Stimulated activated CD4-positive, alpha-beta T cell treated with anti-CD3 and anti-CD28 coated beads, Interleukin-4, amount 100 ng/mL, for 1 hour (primary cell): ENCODE measurements at places on chromosomes 11 and 22.

GRCh38 chr22:44947049-44947448 is 62.8 kb downstream of the PHF21B start:
- DNase-seq = no peak

DNA sequence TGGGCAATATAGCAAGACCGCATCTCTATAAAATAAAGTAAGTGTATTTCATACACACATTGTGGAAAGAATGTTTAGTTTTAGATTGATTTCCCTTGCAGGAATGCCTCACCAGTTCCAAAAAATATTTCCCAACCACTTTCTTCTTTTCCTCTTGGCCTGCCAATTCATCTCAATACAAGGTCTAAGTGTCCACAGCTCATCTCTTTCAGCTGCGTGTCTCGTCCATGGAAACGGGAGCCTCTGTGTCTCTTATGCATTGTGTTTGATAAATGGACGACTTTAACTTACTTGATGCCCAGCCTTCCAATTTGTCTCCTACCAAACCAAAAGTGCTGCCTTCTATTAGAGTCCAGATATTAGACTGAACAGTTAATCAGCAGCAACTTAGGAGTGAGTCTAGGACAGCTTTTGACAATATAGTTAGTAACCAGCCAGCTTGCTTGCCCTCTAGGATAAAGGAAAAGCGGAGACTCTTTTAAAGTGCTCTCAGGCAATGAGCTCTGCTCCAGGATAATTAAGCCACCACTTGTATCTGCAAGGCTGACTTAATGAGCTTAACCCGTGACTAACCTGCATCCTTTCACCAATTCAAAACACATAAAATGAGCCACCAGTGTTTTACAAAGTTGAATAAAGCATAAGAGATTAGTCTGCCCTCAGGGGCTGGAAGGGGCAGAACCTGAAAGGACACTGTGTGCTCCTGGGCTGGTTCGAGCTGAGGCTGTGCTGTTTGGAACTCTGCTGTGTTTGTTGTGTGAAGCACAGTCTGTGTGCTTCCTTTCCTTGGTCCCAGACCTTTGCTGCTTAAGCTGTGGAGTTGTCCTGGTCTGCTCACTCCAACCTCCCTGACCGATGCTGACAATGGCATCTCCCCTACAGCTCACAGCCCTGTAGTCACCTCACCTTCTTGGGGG is 27.5 kb downstream of the FBXO7 start:
- no peak for DNase-seq

GRCh38 chr11:101707477-101707876 is 123.7 kb upstream of the TRPC6 start:
- no peak for DNase-seq

DNA sequence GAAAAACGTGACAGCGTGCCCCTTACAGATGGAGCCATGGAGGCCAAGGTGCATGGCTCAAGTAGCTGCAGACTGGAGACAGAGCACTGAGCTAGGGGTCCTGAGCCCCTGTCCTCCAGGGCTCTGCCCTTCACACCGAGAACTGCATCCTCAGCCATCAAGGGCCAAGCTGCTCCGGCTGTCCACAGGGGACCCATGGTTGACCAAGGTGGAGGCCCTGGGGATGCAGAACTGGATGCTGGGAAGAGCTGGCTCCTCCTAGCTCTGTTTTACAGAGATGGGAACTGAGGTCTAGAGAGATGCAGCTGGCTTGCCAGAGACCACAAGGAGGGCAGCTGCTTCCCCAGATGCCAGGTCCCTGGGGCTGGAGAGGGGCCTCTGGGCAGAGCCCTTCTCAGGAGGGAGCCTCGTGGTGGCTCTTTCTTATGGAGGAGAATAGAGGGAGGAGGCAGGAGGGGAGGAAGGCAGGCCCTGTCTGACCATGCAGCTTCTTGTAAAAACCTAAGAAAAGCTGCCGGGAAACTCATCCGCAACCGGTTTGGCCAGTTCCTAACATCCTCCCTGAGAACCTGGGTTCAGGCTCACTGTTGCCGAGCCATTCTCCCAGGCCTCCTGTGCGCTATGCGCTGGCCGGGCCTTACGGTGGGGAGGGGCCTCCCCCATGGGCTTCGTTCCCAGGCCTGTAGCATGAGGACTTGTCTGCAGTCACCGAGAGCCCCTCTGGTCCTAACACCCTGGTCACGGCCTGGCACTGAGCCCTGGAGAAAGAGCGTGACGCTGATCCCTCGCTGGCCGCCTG is 80.6 kb downstream of the WNT7B start:
- DNase-seq = no peak

GRCh38 chr11:79076526-79077115 is 364.2 kb downstream of the TENM4 start:
- peak; percentile 8 for DNase-seq

DNA sequence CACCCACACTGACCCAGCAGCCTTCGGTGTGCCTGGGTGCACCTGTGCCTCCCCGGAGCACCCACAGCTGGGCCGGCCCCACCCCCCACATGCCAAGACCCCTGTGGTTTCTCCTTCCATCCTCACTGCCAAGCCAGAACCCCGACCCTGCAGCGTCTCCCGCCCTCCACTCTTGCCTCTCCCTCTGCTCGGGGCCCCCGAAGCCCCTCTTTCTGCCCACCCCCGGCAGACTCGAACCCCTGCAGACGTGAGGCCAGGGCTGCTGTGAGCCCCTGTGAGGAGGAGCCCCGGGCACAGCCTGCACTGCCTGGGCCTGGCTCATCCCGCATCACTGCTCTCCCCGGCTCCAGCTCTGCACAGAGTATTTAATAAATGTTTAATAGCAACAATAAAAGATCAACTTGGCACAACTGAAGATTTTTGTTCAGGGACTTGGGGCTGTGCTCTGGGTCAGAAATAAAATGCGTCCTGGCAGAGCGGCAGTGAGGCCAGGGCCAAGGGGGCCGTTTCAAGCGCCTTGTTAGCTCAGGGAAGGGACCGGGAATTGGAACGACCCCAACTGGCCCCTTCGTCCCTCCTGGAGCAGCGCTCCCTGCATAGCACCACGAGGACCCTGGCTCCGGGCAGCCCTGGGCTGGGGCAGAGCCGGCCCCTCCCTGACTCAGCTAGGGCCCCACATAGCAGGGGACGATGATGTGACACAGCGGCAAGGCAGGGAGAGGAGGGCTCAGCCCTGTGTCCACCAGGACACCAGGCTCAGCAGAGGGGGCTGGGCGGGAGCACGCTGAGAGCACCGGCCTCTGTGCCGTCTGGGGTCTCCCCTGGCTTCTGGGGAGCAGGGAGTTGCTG is 520.8 kb downstream of the BRD1 start:
- DNase-seq = no peak

DNA sequence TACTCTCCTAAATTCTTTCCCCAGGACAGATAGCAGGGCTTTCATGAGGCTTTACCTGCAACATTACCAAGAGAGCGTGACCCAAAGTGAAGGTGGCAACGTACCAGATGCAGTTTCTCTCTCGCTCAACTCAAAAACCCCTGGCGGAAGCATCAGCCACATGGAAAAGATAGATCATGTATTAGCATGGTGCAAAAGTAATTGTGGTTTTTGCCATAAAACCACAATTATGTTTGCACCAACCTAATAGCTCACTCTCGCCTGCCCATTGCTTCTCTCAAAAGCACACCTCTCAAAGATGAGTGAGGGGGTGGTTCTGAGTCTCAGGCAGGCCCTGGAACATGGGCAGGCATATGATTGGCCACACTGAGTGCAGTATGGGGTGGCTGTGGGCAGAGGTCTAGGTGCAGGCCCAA is 7.0 kb downstream of the MS4A6A start:
- DNase-seq = no peak

DNA sequence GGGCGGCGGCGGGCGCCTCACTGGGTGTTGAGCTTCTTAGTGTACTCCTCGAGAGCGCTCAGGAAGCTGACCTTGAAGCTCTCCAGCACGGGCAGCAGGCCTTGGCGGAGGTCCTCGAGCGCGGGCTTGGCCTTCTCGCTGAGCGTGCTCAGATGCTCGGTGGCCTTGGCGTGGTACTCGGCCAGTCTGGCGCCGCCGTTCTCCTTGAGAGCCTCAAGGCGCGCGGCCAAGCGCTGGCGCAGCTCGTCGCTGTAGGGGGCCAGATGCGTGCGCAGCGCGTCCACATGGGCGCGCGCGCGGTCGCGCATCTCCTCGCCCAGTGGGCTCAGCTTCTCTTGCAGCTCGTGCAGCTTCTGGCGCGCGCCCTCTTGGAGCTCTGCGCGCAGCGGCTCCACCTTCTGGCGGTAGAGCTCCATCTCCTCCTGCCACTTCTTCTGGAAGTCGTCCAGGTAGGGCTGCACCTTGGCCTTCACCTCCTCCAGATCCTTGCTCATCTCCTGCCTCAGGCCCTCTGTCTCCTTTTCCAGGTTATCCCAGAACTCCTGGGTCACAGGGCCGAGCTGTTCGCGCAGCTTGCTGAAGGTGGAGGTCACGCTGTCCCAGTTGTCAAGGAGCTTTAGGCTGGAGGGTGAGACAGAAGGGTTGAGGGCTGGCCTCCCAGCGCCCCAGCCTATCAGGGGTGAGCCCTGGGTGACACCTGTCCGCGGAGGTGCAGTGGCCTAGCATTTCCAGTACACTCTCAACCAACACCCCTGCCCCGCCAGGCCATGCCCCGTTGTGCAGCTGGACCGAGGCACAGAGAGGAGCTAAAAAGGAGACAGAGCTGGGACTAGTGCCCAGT is 1.4 kb downstream of the APOA1 start:
- peak; percentile 80 for DNase-seq

DNA sequence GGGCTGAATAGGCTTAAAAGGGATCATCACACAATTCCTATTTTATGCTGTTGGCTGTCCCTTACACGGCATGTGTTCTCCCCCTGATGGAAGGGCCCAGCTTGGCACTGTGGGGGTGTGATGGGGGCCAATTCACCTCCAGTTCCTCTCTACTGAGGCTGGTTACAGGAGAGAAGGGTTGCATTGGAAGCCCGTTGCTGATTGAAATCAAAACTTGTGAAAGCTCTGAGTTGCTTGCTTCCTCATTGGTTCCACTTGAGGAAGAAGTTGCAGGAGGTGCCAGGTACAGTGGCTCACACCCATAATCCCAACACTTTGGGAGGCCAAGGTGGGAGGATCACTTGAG is 13.3 kb upstream of the PRG2 start:
- DNase-seq = no peak

DNA sequence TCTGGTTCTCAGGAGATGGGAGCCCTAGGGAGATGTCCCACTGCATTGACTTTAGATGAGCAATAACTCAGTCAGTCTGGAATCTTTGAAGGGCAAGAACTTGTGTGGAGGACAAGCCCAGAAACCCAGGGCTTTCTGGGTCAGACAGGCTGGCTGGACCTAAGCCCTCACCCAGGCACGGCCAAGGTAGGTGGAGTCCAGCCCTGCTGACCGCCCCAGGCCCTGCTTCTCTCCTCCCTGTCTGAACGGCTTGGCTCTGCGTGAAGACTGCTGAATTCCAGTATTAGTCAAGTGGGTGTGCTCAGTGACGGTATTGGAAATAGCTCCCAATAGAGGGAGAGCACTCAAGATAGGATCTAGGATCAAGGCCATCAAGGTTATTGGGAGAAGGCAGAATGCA is 6.1 kb downstream of the CXCR5 start:
- no peak for DNase-seq

DNA sequence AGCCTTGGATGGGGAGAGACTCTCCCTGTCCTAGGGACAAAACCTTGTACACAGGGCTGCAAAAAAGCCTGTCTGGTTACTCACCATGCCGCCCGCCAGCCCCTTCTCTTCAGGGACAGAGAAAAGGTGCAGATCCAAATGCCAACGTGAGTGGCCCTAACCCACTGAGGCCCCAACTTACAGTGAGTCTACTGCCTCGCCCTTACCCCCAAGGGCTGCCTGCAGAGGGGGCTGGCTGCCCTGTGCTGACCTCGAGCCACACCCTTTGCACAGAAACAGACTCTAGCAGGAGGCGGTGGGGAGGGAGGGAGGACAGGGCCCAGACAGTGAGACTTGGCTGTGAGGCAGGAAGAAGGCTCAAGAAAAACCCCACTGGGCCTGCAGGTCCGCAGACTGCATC is 13.6 kb upstream of the CHST1 start:
- no peak for DNase-seq

DNA sequence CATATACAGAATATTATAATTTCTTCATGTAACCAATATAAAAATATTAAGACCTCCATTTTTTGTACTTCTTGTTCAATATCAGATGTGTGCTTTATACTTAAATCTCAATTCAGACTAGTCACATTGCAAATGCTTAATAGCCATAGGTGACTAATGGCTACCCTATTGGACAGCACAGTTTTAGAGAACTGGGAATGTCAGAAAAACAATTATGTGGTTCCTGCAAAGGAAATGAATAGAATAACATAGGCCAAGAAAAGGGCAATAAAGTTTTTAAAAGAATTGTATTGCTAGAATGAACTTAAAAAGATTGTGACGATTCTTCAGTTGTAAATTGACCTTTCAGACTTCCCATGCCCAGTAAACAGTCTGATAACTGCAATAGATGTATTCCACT is 843.0 kb downstream of the METTL15 start:
- DNase-seq = no peak

DNA sequence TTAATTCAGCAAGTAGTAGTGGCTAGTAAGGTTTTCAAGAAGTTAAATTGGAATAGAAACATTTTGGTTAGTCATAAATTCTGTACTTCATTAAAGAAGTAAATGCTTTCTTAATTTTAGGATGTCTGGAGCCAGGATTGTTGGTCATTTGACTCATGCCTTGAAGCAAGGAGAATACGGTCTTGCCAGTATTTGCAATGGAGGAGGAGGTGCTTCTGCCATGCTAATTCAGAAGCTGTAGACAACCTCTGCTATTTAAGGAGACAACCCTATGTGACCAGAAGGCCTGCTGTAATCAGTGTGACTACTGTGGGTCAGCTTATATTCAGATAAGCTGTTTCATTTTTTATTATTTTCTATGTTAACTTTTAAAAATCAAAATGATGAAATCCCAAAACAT is 25.8 kb downstream of the ACAT1 start:
- DNase-seq = no peak

GRCh38 chr11:69636512-69637197 is 4.3 kb upstream of the CCND1 start:
- DNase-seq = no peak

GRCh38 chr11:27468995-27469695 is 3.4 kb downstream of the LGR4 start:
- no peak for DNase-seq

DNA sequence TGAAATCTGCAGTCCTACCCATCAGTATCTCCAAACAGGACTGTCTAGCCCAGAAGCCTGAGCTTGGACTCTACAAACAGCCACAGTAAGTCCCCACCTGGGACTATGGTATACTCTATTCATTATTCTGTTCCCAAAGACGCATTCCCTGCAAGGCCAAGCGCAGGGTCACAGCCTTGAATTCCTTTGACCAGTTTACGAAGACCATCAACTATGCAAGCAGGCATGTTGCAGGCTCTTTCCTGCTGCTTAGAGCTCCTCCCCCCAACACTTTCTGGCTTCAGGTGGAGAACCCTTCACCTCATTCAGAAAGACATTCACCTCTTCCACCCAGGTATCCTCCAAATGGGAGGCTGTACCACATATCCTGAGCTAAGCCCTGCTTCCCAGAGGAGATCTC is 62.5 kb downstream of the TIMP3 start:
- no peak for DNase-seq

GRCh38 chr22:43296276-43296902 is 46.8 kb downstream of the SCUBE1 start:
- no peak for DNase-seq
